ENCODE measurements at places on chromosomes 2 and 18.

- peak; percentile 97 for DNase-seq
These were observed 169.4 kb downstream of the SMAD7 start for GRCh38 chr18:48781163-48781987.

DNA sequence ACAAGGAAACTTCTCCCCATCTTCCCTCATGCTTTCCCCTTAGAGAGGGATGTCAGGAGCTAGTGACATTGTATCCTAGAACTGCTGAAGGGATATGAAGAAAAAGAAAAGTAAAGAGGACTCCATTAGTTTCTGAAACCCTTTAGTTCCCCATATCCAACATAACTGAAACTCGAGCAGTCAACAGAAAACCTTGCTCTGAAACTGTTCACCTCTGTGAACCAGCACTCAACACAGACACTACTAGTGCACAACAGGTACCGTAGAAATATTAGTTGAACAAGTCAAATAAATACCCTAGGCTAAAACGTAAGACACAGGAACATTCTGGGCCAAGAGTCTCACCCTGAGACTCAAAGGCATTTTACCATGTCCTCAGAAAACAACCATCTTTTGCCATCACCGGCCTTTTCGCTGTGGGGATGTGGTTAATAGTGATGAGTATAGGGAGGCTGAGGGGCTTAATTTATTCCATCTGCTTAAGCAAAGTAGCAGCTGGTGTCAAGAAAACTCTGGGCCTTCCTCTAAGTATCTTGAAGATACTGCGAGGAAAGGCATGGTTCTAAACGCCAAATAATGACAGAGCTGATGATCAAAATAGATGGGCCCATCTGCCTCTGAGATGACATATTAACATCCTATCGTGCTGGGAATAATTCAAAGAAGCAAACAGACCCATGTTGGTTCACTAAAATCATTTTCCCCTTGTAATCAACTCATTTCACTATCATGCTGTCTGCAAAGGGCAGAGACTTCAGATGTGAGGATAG lies 156.8 kb downstream of the STK39 start:
- no peak for DNase-seq

- DNase-seq: peak; percentile 58
These were observed 314.1 kb upstream of the THUMPD2 start for GRCh38 chr2:40093021-40093675.

DNA sequence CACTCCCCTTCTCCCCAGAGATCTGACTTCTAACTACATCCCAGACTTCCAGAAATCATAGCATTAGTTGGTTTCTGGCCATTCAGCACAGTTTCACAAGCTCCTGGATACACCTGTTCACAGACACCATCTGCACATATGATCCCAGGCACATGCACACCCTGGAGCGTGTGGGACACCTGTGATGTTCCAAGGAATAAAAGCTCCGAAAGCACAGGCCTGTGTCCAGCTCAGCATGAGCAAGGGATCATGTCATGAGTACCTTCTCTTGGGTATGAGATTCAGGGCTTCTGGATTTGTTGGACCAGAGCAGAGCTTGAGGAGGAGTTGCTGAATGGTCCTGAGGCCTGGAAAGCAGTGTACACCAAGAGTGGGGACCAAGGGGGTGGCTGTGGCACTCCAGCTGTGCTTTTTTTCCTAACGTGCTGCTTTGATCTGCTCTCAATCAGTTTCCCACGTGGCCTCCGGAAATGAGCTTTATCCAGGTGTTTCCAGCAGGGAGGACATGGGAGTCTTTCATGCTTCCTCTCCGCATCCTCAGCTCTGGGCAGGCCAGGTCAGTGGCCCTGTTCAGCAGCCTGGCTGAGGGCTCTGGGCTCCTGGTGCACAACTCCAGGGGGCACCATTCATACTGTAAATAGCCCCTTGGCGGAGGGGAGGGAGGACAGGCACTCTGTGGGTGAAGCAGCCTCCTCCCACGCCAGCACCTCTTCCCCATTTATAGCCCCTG lies 1.8 kb downstream of the DYSF start:
- DNase-seq: no peak
